Stimulated activated CD8-positive, alpha-beta memory T cell treated with anti-CD3 and anti-CD28 coated beads, Interleukin-15, amount 100 ng/mL, for 24 hours (primary cell): ENCODE measurements at places on chromosomes 6 and 20.

- no peak for DNase-seq
These were observed 43.1 kb upstream of the RNF182 start for GRCh38 chr6:13881621-13882165.

DNA sequence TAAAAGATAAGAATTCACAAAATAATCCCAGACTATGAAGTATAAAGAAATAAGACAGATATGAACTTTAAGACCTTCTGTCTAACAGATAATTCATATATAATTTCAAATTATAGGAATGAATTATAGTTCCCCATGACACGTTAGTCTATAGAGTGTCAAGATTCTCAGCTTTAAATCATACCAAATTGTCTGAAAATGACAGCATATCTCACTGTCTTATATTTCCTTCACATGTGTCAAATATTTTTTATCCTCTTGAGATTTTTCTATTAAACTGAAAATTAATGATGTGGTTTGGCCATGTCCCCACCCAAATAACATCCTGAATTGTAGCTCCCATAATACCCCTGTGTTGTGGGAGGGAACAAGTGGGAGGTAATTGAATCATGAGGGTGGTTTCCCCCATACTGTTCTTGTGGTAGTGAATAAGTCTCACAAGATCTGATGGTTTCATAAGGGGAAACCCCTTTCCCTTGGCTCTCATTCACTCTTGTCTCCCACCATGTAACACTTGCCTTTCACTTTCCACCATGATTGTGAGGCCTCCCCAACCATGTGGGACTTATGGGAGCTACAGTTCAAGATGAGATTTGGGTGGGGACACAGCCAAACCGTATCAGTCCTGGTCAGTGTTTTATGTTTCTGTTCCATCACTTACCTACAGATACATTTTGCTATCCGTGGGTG is 825.3 kb upstream of the GJE1 start:
- no peak for DNase-seq

DNA sequence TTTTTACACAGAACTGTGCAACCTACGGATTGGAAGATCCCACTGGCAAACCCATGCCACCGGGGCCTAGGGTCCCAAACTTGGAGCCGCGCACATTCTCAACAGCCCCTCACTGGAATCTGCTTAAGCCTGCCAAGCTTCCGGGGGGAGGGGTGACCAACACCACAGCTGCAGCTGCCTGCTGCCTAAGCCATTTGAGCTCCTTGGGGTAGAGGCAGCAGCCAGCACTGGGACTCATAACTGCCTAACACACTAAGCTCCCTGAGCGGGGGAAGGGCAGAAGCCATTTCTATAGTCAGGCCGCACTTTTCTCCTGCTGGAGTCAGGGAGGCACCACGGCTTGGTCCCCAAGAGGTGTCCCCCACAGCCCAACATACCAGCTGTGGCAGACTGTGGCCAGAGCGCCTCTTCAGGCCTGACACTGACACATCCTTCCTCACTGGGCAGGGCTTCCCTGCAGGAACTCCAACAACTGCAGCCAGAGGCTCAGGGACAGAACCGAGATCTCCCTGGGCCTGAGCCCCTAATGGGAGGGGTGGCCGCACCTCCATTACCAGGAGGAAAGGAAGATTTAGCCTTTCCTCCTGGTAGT is 270.3 kb upstream of the ECI2 start:
- no peak for DNase-seq

- no peak for DNase-seq
These were observed 8.3 kb upstream of the FOXC1 start for GRCh38 chr6:1601158-1602048.

- no peak for DNase-seq
These were observed 6.9 kb upstream of the HELZ2 start for GRCh38 chr20:63580796-63581461.

DNA sequence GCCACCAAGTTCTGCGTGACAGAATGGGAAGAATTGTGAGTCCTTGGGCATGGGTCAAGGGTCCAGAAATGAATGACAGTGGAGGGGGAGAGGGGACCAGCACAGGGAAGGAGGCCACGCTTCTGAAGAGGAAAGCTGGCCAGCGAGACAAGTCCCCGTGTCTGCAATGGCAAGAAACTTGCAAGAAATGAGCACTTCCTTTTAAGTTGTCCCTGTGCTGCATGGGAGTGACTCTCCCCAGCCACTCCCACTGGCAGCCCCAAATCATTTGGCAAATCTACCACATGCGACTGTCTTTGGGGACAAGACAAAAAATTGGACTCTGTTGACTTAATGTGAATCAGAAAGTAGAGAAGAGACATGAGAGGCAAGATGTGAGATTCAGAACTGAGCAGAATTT is 242.2 kb upstream of the RREB1 start:
- DNase-seq = no peak

DNA sequence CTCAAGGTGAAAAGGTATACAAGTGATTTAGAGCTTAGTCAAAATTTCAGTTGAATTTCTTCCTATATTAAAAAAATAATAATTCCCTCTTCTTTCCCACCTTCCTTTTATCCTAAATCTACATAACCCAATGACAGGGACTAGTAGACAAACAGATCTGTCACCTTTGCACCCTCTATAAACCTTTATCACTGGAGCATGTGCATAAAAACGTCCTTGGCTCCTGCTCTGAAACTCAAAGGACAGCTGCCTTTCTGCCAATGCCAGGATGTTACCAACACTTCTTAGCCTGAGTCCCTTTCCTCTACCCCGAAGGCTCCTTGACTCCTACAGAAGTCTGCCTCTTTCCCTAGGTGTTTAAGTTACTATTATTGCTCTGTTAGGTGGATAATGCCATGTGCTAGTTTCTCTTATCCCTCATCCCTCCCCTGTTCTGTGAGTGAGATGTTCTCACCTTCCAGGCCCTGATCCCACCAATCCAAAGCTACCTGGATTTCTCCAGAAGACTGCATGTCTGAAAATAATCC is 4.3 kb downstream of the CLVS2 start:
- no peak for DNase-seq
